A549 treated with Mapracorat at 1 μM for 4 hours (cell line): ENCODE measurements at places on chromosomes 2 and 18. TPM values are rescaled to one million over a fixed set of nuclear protein-coding genes. Genes with fewer than 3 reads are reported as not detected.

Gene TDRD15
- not detected in 5 replicates for total RNA-seq

Gene SNTG2
- total RNA-seq: not detected in 5 replicates

Gene DNAH7
- 0.84 to 1.3 TPM (median 1.0 TPM) in 5 replicates for total RNA-seq

Gene NEURL3
- 0.67 to 1.0 TPM (median 0.84 TPM) in 5 replicates for total RNA-seq

Gene ST6GAL2
- total RNA-seq: 13.0 to 17.3 TPM (median 16.8 TPM) in 5 replicates

Gene ARHGAP25
- 0.08 to 0.34 TPM (median 0.20 TPM) in 5 replicates for total RNA-seq

Gene HNMT
- 0.53 to 1.4 TPM (median 0.71 TPM) in 5 replicates for total RNA-seq

Gene GPR75
- 1.4 to 2.2 TPM (median 1.6 TPM) in 5 replicates for total RNA-seq

Gene FBXO36
- 0.83 to 1.7 TPM (median 1.4 TPM) in 5 replicates for total RNA-seq

Gene DUSP19
- 0.45 to 0.87 TPM (median 0.57 TPM) in 5 replicates for total RNA-seq
